ENCODE measurements at places on chromosomes 12 and 14.

DNA sequence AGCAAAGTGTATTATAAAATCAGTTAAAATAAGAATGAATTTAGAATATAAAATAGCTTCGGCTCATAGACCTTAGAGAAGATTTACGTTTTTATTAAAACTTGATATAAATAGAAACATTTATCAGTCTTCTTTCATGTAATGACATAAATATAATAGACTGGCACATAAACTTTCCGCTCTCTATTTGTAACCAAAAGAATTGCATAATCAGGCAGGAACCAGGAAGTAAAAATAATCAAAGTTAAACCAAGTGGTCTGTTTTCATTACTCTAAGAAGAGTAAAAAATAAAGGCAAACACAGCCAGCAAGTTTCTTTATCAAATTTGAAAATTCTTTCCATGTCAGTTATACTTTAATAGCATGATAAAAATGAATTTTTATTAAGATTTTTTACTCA, 46.3 kb upstream of the ATP2A2 start:
- DNase-seq: no peak

DNA sequence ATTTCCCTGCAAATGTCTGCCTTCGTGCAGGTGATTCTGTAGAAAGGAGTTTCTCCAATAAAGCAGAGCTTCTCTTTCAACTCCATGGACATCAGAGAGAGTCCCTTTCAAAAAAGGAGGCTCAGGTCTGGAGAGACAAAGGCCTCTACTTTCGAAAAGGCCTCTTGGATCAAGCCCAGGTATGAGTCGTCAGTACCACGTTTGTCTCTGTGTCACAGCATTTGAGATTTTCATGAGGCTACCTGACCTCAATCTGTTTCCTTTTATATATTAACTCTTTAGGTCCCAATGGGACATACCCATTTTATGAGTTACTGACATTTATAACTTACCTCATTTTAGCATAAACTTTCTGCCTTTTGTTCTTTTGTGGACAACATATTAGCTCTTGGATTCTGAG, 290.8 kb downstream of the RPAP3 start:
- no peak for DNase-seq

DNA sequence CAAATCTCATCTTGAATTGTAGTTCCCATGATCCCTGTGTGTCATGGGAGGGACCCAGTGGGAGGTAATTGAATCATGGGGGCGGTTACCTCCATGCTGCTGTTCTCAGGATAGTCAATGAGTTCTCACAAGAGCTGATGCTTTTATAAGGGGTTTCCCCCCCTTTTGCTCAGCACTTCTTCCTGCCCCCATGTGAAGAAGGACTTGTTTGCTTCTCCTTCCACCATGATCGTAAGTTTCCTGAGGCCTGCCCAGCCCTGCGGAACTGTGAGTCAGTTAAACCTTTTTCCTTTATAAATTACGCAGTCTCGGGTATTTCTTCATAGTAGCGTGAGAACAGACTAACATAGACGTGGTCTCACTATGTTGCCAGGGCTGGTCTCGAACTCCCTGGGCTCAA, 56.1 kb upstream of the EIF5 start:
- no peak for DNase-seq

- DNase-seq: peak; percentile 88
Measured at GRCh38 chr14:30005114-30005808, 77.6 kb upstream of the PRKD1 start.

GRCh38 chr14:102893452-102893851, 29.0 kb upstream of the AMN start:
- no peak for DNase-seq

DNA sequence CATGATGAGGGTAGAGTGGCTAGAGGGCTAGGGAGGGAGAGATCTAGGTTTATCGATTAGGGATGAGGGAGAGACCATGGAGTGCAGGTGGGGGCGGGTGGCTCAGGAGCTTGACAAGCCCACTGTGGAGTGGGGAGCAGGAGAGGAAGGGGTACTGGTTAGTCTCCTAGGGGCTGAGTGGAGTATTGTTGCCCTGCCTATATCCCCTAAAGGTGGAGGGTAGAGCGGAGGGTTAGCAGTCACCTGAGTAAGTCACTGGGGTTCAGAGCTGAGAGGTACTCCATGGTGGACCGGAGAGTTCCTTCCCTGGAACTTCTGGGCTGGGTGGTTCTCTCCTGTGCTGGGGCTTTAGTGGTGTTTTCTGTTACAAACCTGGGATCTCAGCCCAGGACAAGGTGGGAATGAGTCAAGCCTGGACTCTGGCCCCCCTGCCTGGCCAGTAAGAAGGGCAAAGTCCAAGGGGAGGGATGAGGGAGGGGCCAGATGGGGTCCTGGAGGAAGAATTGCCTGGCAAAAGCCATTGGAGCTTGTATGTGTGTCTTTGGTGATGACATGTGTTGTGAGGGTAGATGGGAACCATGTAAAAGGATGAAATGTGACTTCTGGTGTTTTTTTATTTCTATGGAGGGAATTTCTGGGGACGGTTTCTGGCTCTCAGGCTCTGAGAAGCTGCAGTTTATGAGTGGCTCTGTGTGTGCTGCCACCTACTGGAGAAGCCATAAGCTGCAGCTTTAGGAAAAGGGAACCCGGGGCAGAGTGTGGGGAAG, at the start of gene CIDEB:
TSS of gene CIDEB (minus strand) at position 403 of the 767 bp plus-strand sequence. CDS start at position 284, 119 bp downstream.
- peak; percentile 62 for DNase-seq

GRCh38 chr12:9961901-9962300, 9.3 kb upstream of the CLEC12A start:
- DNase-seq: no peak

- peak; percentile 87 for DNase-seq
Measured at GRCh38 chr14:50060871-50061663, 55.3 kb downstream of the VCPKMT start.

DNA sequence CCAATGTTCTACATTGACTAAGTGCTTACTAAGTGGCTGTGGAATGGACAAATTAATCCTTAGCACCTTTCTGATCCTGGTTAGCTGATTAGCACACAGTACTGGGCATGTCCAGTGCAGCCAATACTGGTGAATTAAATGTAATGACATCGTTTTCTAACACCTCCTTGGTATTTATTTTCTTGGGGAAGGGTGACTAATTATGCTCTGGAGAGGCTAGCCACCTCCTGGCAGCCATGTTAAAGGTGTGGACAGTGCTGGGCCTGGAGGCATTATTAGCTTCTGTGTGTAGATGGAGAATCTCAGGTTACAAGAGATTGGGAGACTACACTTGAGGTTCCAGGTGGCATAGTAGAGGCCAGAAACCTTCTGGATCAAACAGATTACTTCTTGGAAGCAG, 230.9 kb upstream of the DDHD1 start:
- DNase-seq: no peak

- DNase-seq: no peak
Measured at GRCh38 chr14:19823765-19824164, 20.2 kb downstream of the OR4N2 start.

GRCh38 chr12:123266679-123267277, 4.9 kb downstream of the CDK2AP1 start:
- DNase-seq: no peak

DNA sequence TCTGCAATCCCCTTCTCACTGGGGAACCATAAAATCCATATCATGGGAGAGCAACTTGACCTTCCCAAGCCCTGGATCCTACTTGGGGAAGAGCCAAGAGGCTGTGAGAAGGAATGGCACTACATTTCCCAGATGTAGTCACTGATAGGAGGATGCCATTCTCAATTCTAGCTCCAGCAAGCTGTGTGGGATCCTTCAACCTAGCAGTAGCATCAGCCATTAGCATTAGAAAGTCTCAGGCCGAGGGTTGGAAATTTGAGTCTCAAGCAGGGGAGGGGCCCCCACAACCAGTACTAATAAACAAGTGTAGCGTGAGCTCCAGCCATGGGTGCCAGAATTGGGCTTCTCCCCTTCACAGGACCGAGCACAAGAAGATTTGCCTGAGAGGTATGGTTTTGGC, 84.3 kb upstream of the NELL2 start:
- no peak for DNase-seq

DNA sequence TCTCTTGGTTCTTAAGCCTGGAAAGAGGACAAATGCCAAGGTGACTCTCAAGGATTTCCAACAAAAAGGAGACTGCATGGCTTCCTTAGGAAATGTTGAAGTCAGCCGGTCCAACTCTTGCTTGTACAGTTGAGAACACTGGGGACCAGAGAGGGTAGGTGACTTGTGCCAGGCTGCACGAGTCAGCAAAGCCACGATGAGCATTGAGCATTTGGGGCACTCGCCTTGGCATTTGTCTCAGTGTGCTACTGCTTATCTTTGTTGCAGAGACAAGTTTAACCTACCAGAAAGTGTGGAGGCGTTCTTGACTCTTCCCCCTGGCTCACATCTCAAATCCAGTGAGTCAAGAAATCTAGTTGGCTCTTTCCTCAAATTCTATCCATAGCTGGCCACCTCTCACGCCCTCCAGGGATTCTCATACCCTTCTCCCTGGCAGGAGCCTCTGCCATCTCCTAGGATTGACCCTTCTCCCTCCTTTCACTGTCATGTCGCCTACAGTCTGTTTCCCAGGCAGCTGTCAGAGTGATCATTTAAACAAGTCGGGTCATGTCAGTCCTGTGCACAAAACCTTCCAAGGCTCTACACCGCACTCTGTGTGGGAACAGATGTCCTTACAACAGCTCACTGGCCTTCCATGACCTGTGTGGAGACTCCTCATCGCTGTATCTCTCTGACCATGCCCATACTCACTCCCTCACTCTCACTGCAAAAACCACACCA, 17.2 kb upstream of the KRT83 start:
- peak; percentile 37 for DNase-seq

Data from NCI-H69 (cell line).